ENCODE measurements at places on chromosomes 4 and X.
A peak's percentile ranks its signal among the peaks of the same experiment; 100 is the strongest.

- DNase-seq: no peak
These were observed 26.8 kb downstream of the PPP2R2C start for GRCh38 chr4:6445403-6446129.

- DNase-seq: peak; percentile 65
These were observed 196.2 kb downstream of the SNCA start for GRCh38 chr4:89640620-89641366.

DNA sequence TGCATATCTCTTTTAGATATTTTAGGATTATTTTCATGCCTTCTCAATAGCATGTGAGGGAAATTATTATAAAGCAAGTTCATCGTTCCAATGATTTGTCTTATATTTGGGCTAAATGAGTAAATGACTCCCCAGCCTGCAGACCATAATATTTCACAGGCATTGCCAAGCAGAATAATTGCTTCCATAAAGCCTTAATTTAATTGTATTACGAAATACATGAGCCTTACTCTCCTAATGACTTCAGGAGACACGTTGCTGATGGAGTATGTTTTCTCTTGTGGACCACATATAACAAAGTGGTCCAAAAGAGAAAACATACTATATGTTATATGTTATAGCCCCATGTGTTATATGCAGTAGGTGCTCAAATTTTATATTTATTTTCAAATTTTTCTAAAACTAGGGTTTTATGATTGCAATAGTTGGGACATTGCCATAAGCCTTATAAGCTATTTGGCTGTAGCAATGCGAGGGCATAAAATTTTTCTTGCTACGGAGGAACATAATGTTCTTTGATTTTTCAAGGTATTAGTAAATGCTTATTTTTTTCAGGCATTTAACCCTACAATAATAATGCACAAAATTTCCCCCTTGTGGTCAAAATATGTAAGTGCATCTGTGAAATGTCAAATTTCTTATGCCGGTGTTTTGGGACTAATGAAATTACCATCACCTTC lies 26.2 kb upstream of the TMPRSS11D start:
- no peak for DNase-seq

GRCh38 chr4:73674451-73674919 lies 54.2 kb upstream of the RASSF6 start:
- DNase-seq: no peak

DNA sequence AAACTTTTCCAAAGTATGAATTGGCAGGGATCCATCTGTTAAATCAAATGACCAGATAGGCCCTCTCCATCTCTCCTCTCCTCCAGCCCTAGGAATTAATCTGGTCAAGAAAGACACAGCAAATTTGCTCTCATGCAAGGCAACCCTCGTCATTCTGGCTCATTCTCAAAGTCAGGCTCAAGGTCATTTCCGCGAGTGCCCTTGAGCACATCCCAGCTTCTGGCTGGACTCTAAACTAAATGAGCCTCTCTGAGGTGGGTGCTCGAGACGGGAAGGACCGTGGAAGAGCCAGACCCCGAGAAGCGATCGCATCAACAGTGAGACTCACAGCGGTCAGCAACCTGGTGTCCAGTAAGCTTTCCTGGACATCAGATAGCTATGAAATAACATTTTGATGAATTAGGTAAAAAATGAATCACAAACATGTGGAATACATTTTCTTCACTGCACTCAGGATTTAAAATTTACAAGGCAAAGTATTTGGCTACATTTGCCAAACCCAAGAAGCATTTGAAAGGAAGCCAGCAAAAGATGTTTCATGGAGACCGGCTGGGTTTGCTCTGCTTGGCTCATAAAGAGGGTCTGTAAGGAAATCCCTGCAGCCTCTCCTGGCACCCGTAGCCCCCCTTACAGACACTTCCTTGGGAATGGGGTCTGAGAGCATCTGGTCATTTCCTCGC lies 121.0 kb downstream of the ENPP6 start:
- DNase-seq: no peak

- no peak for DNase-seq
These were observed 326.7 kb downstream of the STK32B start for GRCh38 chr4:5378002-5378401.

DNA sequence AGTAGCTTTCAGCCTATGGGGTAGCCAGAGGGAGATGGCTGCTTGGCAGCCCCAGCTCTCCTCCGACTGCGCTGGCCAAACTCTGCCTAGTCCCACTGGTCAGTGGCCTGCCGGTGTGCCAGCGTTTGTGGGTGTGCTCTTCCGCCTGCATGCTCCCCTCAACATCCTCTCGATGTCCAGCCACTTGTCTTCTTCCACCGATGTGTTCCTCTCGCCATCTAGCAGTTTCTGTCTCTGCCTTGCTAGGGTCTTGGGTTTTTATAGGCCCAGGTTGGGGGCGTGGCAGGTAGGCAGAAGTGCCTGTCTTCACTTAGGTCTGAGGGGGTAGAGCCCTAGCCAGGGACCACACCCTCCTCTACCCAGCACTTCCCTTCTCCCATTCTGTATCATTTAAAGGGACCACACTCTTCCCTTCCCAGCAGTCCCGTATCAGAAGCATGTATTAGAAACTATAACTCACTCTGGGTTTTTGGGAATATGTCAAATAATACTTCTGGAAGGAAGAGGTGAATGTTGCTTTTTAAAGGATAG lies 124.4 kb downstream of the KDM6A start:
- DNase-seq: no peak

- no peak for DNase-seq
These were observed 35.9 kb downstream of the SYTL4 start for GRCh38 chrX:100695991-100696390.

- no peak for DNase-seq
These were observed 7.0 kb downstream of the HERC3 start for GRCh38 chr4:88599298-88599697.

DNA sequence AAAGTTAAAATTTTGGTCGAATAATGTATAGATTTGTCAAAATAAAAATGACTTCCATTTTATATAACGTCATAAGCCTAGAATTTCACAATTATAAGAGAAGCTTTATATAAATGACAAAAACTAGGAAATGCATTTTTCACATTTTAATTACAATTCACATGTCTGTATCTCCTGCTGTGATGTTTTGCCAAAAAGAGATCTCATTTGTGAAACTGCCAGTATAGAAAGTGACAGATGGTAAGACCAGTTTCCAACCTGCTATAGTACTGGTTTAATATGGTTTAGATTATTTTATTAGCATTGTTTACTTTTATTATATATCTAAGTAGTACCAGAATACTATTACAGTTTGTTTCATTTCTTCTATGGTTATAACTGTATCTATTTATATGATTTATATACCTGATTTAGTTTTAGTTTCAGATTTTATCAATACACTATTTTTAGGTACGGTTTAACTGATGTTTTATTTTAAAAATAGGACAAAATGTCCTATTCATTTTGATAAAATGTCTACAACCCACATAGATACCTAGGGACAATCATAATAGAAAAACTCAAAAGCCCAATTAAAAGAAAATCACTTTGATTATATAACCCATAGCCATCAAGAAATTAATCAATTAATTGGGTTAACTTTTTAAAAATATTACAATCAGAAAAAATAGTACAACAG lies 5.4 kb upstream of the CCSER1 start:
- no peak for DNase-seq

- DNase-seq: peak; percentile 60
These were observed 3.7 kb upstream of the BEX4 start for GRCh38 chrX:103211012-103211715.

- DNase-seq: no peak
These were observed 3.2 kb upstream of the PLP1 start for GRCh38 chrX:103773445-103773844.
